CD4-positive, alpha-beta T cell treated with Interleukin-12 subunit alpha and Interleukin-12 subunit beta, for 1 hour (primary cell): ENCODE measurements at places on chromosomes 11 and 22.

- DNase-seq, result no peak
These were observed 70.2 kb downstream of the ARHGAP8 start for GRCh38 chr22:44822534-44822933.

- no peak for DNase-seq
These were observed 75.7 kb upstream of the CSNK2A3 start for GRCh38 chr11:11428714-11429113.

- DNase-seq, result no peak
These were observed 74.1 kb upstream of the CHRM4 start for GRCh38 chr11:46465683-46466082.

GRCh38 chr11:11733246-11733747 is 108.5 kb upstream of the USP47 start:
- no peak for DNase-seq

DNA sequence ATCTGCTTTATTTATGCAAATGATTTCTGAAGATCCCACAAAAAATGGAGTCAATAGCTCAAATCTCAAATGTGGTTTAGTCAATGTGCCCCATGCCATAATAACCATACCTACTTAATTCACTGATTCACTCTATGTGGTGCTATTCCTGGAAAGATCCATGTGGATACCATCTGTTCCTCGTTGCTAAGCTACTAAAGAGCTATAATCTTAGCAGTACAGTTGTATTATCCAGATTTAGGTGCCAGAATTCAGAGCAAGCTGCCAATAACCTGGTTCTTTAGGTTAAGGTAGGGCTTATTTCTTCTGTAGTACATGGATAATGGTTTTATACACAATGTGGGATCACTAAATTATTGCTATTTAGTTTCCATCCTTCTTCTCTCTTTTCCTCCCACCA is 974.7 kb upstream of the CCDC90B start:
- DNase-seq, result no peak

DNA sequence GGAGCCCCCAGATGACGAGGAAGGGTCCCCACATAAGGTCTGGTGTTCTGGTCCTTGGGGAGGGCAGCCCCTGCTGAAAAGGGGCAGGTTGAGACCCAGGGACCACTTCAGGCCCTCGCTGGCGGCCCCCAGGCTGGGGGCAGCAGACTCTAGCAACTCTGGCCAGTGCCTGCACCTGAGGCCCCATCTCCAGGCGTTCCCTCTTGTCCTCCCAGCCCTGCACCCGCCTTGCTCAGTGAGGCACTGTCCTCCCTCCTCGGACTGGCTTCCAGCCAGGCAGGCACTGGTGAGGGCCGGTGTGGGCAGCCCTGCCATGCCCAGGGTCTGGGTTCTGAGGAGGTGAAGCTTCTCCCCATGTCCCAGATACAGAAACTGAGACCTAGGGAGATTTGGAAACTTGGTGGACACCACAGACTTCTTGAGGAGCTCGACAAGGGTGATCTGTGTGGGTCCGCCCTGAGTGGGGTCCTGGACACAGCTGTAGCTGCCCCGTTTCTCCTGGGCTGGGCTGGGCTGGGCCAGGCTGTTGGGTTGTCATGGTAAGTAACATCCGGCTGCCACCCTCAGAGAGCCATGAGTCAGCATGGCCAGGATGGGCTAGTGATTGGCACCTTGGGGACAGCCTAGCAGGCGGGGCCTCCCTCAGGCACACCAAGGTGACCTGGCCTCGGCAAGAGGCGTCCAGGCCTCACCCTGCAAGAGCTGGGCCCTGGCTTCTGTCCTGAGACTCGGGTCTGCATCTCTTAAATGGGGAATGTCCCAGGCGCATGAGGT is 11.1 kb upstream of the PHLDA2 start:
- peak; percentile 54 for DNase-seq

- DNase-seq, result peak; percentile 44
These were observed 30.4 kb downstream of the TPBGL start for GRCh38 chr11:75270896-75271418.

DNA sequence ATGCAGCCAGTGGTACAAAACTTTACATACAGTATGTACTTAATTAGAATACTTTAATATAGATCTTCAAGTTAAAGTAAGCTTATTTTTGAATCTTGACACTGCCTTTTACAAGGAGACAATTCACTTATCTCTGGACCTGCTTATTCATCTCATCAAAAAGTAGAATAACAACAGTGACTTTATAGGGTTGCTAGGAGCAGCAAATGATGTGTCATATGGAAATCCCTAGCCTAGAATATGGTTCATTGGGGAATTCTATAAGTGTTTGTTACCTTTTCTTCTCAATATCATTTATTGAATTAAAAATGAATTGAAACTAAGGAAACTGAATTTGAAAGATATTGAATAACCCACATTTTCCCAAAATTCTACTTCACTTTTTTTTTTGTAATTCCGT is 45.0 kb upstream of the FIBIN start:
- DNase-seq, result no peak

GRCh38 chr11:116740741-116741140 is 32.0 kb downstream of the BUD13 start:
- DNase-seq, result no peak

GRCh38 chr11:95796501-95796900 is 6.2 kb downstream of the CEP57 start:
- DNase-seq, result no peak

DNA sequence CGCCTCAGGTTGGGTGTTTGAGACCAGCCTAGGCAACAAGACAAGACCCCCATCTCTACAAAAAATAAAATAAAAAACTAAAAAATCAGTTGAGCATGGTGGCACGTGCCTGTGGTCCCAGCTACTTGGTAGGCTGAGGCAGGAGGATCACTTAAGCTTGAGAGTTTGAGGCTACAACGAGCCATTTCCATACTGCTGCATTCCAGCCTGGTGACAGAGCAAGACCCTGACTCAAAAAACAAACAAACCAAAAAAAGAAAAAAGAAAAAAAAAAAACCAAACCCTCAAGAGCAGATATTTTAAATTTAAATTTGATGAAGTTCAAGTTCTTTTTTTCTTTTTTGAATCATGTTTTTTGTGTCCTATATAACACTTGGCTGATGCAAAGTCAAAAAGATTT is 7.2 kb upstream of the CCDC83 start:
- no peak for DNase-seq

DNA sequence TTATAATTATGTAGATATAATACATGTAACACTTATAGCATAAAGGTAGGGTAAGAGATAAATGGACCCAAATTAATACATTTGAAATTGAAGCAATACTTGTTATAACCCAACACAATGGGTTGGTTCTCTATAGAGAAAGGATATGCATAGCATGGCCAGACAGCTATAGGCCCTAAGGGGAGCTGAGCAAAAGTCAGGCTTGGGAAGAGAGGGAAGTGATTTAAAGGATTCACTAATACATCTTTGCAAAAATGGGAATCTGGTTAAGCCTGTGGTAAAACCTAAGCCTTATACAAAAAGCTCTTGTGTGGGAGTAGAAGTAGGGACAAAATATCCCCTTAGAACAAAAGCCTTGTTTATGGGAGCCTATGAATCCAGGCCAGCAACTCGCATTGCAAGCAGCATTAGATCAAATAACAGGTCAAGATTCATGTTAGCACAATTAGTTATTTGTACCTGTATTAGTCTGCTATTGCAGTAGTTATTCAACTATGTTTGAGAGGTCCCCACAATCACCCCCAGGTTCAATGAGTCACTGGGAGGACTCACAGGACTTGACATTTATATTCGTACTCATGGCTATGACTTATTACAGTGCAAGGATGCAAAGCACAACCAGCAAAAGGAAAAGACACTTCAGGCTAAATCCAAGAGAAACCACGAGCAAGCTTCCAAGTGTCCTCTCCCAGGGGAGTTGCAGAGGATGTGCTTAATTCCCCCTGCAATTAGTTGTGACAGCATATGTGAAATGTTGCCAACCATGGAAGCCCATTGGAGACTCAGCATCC is 144.7 kb upstream of the LMO1 start:
- no peak for DNase-seq

DNA sequence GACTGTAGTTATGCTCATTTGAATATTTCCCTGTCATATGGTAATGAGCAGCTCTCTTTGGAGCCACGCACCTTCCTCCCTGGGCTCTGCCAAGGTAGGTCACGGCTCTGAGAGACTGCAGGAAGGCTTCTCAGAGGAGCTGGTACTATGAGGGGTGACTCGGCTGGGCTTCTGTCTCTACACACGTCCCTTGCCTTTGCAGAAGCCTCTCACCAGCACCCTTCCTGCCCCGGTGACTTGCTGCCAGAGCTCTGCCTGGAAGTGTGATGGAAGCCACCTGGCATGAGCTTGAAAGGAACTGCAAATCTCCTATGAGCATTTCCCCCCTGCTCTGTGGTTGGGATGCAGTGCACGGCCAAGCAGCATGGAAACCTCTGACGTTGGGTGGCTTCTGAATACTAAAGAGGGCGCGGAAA is 74.2 kb downstream of the KIRREL3 start:
- DNase-seq, result no peak

DNA sequence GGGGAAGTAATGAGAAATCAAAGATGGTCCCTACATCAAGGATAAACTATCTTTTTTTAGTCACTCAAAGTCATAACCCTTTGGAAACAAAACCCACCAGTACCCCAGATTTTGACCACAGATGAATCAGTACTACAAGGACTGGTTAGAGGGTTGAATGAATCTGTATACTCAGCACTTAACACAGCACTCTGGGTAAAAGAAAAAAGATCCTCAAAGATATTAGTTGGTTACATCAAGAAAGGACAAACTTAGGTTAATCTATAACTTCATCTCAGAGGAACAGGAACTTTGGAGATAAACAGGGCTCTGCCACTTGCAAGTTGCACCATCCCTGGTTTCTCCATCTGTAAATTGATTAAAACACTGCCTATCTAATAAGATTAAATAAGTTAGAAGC is 18.8 kb downstream of the SC5D start:
- no peak for DNase-seq
